ENCODE measurements at places on chromosomes 1 and 21.

DNA sequence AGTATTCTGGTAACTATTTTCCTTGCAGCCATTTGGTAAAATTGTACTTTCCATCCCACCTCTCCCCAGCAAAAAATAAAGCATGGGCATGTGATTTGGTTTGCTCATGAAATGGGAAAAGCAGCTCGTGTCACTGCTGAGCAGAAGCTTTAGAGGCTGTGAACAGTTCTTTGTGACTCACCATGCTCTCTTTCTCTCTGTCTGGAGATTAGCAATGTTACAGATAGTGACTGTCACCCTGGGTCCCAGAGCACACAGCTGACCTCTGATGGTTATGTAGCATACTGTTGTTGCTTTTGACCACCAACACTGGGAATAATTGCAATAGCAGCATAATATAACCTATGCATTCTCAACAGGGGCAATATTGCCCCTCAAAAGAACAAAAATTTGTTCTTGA lies 70.6 kb downstream of the RGS2 start:
- DNase-seq, result no peak

DNA sequence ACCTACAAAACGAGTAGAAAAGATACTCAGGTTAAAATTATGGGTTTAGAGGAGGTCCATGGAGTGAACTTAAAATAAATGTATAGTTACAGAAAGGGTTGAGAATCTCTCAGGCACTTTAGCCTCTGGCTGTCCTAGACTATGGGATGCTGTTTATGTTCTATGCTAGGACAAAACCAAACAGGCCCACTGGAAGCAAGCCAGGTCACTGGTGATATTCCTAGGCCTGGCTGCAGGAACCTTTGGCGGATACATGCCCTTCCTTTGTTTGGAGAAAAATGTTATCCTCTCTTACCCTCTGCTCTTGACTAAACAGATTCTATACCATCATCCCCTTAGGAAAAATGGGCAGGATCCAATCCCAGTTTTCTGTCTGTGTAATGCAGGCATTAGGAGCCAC lies 90.7 kb upstream of the DUSP10 start:
- no peak for DNase-seq

DNA sequence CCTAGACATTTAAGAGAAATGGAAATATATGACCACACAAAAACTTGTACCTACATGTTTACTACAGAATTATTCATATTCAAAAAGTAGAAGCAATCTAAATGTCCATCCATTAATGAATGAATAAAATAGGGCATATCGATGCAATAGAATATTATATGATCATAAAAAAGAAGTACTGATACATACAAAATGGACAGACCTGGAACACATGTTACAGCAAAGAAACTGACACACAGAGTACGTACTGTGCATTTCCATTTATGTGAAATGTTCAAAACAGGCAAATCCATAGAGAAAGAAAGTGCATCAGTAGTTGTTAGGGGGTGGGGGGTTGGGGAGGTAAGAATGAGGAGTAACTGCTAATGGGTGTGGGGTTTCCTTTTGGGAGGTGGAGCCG lies 39.2 kb downstream of the B3GALNT2 start:
- no peak for DNase-seq

DNA sequence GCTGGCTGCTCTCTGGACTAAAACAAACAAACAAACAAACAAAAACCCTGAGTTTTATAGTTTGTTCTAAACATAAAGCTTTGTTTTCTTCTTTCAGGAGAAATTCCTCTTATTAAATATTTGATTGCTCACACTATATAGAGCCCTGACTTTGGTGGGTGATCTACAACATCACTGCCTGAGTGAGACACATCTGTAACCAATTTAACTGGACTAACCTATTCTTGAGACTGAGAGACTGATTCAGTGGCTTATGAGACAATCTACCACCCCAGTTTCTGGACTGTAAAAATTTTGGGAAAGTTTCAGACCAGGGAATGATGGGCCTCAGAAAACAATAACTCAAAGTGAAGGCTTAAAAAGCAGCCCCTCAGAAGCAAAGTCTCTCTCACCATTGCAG lies 537.0 kb downstream of the NEGR1 start:
- DNase-seq, result no peak

DNA sequence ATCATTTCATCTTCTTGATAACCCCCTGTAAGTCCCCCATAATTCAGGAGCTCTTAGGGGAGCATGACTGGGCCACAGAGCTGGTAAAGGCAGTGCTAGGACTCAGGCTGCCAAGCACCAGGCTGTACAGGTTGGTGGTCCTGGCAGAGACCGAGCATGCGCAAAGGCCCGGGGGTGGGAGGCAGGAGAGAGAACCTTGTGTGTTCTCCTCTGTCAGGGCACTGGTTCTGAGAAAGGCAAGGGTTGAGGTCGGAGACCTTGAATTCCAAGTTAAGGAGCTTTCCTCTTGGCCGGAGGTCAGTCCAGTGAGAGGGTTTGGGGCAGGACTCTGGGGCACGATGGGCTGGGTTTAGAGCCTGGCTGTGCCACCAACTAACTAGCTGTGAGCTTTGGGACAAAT lies 23.2 kb downstream of the PADI3 start:
- DNase-seq, result no peak

- DNase-seq, result no peak
Measured at GRCh38 chr1:205190845-205191577, 20.5 kb downstream of the DSTYK start.

DNA sequence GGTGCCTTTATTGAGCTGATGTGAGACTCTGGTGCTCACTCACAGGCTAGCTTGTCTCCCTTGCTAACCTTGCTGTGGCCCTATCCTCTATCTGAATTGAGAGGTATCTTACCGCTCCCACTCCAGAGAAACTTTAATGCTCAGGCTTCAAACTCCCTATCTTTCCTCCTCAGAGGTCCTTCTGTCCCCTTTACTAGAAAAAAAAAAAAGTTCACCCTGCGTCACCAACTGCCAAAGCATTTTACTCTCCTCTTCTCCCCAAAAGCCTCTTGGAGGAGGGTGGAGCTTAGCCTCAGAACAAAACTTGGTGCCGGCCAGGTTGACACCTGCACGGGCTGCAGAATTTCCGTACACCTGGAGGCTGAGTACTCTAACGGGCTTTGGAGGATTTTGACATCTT lies 55.1 kb downstream of the ATP2B4 start:
- no peak for DNase-seq

GRCh38 chr1:213446496-213446895 lies 395.5 kb downstream of the RPS6KC1 start:
- DNase-seq, result no peak

DNA sequence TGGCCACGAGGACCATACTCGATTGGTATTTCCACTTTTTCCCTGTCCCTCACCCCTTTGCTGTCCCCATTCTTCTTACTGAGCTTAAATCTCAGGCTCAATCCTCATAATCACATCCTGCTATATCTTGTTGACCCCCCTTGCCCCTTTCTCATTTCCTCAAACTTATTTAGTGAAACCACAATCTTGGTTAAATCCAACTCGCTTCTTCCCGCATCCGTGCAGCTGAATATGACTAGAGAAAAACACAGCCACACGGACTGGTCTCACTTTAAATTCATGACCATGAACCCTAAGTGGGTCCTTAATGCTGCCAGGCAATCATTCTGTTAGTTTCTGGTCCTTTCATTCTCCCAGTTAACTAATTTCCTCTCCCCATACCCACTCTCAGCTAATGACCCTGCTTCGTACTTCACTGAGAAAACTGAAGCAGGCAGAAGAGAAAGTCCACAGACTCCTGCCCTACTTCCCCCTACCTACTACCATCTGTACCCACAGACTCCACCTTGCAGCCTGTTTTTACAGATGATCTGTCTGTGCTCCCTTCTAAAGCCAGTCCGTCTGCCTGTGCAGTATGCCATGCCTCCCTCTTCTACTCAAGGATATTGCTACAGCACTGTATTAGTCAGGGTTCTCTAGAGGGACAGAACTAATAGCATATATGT lies 96.8 kb upstream of the LMO4 start:
- DNase-seq, result no peak

DNA sequence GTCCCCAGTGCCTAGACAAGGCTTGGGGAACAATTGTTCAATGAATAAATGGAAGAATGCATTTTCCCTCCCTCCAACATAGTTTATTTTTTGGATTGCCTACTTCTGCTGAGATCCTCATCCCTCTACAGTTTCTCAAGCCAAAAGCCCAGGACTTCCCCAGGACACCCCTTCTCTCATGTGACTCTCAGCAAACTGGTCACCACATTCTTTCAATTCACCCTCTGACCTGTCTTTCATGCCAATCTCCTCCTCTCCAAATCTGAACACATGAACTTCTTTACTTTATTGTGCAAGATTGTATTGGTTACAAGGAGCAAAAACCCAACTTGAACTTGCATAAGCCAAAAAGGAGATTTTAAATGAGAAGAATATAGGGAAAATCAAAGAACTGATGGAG lies 103.2 kb upstream of the JUN start:
- no peak for DNase-seq
